ENCODE measurements at places on chromosomes 12 and 14.

GRCh38 chr14:22375321-22375930 is 213.6 kb downstream of the DAD1 start:
- DNase-seq: no peak

GRCh38 chr12:49976557-49976956 is 3.8 kb downstream of the AQP6 start:
- DNase-seq: no peak

- DNase-seq: no peak
Measured at GRCh38 chr12:29216266-29216665, 67.2 kb downstream of the FAR2 start.

- DNase-seq: no peak
Measured at GRCh38 chr12:101743724-101744472, 4.6 kb upstream of the SYCP3 start.

- DNase-seq: no peak
Measured at GRCh38 chr14:103526247-103526913, 2.6 kb upstream of the TRMT61A start.

DNA sequence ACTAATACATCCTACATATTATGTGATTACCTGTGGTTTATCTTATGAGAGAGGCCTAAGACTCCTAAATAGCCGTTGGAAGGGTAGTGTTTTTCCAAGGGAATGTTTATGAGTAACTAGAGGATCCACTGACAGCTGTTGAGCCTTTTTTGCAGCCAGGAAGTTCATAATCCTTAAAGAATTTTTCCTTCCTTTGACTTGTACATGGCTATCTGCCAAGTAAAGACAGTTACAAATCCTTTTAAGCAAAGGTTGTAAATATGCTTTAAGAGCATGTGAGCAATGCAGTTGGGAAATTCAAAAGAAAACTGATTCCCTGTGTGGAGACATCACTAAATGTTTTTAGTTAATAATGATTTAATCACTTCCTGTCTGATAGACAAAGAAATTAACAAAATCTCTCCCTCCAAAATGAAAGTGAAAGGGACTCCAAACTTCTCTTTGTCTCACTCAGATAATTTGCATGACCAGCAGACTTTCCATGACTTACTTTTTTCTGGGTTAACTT is 333.8 kb downstream of the PDZRN4 start:
- no peak for DNase-seq

- no peak for DNase-seq
Measured at GRCh38 chr14:68677476-68677875, 115.4 kb downstream of the ZFP36L1 start.

DNA sequence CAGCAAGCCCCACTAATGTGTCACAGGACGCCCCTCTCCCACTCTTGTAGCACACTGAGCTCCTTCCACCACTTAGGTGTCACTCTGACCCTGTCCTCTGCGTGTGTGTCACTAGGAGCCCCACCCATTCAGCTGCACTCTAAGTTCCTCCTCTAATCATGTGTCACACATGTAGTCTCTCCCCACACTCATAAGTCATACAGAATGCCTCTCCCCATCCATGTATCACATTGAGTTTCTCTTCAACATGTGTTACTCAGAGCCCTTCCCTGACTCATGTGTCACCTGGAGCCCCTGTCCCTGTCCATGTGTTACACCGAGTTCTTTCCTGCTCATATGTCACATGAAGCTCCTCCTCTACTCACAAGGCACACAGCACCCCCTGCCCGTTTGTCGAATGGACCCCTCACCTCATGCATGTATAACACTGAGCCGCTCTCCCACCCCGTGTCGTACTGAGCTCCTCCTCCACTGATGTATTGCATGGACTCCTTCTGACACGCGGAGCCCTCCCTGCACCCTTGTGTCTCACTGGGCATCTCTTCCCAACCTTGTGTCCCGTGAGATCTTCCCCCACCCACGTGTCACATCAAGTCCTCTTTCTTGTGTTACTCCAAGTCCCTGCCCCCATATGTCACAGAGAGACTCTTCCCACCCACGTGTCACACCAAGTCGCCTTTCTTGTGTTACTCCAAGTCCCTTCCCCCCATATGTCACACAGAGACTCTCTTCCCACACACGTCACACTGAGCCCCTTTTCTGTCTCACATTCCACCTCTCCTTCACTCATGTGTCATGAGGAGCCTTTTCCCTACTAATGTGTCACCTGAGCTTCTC is 31.0 kb downstream of the RTL1 start:
- DNase-seq: no peak

DNA sequence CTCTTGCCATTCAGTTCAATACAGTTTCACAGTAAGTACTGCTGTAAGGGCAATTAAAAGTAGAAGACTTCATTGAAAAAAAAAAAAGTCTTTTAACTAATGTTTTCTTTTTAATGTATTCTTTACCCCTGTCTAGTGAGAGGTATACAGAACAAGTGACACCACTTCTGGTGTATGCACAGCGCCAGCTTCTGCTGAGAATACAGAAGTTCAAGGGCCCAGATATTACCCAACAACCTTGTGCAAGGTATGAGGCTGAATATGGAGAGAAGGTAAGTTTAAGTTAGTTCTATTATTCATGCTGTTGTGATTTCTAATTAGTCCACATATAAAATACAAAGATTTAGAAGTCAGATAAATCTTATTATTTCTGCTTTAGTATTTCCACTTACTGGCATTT is 168.7 kb downstream of the CFAP54 start:
- no peak for DNase-seq

- no peak for DNase-seq
Measured at GRCh38 chr14:68792678-68792978, 239 bp downstream of the ZFP36L1 start.

GRCh38 chr12:109600481-109600880 is 26.9 kb downstream of the MVK start:
- no peak for DNase-seq

GRCh38 chr12:121326996-121327674 is 25.1 kb downstream of the ANAPC5 start:
- no peak for DNase-seq

DNA sequence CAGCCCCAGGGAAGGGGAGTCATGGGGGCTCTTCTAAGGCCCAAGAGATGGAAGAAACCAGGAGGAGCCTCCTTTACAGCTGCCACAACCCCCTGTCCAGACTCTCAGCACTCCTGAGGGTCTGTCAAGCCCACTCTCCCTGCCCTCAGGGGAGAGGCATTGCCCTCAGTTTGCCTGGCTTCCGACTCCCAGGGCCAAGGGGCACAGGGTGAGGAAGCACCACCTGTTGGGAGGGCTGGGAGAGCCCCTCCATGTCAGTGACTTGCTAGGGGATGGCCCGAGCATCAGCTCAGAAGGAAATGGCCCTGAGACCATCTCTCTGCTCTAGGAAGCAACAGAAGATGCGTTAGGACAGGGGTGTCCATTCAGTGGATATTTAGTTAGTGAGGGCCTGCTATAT is 36.1 kb downstream of the LTBP2 start:
- DNase-seq: no peak

- no peak for DNase-seq
Measured at GRCh38 chr12:12482150-12482761, 80.4 kb downstream of the DUSP16 start.

- DNase-seq: no peak
Measured at GRCh38 chr12:47838286-47838931, 18.7 kb upstream of the HDAC7 start.

- no peak for DNase-seq
Measured at GRCh38 chr12:79597910-79598309, 92.9 kb downstream of the PAWR start.

All from stimulated activated CD8-positive, alpha-beta memory T cell treated with anti-CD3 and anti-CD28 coated beads, Interleukin-4, amount 100 ng/mL, for 24 hours (primary cell).